Femur (tissue), 1 donor: ENCODE measurements at places on chromosomes 2 and 18.

DNA sequence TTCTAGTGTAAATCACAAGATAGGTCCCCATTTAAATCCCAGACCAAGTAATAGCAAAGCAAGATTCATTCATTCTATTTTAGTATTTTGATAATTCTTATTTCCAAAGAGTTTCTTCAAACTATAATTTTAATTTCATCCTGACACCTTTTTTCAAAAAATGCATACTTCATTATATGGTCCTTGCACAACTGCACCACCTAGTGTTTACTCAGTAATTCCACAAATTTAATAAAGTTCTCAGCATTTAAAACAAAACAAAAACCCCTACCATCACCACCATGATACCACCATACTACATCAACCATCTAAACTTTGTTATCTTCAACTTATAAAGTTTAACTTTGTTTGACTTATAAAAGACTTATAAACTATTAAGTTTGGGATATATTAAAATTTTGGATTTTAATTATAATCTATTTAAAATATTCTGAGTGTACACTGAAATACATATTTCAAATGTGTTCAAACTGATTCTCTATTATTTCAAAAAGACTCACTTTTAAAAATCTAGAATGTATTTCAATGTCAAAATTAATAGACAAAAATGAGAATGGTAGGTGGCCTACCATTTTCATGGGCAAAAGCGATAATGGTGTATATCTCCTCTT, 44.2 kb downstream of the WDPCP start:
- DNase-seq: no peak

DNA sequence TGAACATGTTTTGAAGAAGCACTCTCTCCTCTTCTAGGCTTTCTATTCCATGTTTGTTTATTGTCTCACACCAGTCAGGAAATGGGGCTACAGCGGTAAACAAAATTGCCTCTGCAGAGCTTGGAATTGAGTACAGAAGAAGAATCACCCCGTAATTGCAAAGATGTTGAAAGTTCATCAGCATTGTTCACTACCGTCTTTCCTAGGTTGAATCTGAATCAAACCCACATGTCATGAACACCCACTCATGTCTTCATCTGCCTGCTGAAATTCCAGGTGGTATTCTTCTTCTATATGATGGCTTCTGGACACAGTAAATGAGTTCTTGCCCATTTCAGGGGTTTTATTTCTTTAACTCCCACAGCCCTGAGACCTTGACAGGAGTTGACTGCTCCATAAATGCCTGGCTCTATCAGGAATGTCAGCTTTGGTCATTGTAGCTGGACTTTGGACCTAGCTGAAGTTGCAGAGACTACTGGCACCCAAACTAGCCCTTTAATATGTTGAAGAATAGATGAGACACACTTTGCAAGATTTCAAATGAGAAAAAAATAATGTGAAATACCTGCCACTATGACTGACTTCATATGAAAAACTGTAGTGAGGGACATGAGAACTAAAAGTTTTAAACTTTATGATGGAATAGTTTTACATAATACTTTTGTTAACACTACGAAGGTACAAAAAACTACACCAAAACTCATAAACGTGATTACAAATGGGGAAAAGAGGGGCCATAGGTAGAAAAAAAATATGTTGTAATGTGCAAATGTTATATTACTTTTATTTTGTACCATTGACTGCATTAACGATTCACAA, 1235.3 kb upstream of the ZEB2 start:
- DNase-seq: no peak

DNA sequence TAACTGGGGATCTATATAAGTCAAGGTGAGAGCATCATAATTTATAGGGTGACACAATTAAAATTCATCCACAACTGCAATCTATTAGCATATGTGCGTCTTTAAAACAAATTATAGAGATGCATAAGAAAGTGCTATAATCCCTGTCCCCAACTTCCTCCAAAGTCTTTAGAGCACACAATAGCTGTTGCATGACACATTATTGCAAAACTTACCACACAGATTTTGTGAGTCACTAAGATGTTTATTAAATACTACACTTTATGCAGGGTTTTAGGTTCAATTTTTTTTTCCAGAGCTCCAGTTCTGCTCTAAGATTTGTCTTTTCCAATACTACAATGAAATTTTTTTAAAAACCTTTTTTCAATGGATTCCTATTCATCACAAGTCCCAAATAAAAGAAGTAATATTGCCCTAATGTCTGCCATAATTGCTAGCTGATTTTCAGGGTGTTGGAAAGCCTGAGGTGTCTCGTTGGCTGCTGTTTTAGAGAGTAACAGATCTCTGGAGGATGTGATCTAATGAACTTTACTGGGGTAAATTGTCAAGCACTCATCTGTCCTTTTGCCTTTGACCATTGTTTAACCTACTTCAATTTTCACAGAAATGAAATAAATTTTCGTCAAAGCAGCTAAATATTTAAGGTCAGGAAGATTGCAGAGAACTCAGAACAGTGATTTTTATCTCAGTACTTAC, 250.5 kb upstream of the NETO1 start:
- no peak for DNase-seq

GRCh38 chr2:240452462-240453256, 17.2 kb downstream of the GPC1 start:
- DNase-seq: peak; percentile 78

DNA sequence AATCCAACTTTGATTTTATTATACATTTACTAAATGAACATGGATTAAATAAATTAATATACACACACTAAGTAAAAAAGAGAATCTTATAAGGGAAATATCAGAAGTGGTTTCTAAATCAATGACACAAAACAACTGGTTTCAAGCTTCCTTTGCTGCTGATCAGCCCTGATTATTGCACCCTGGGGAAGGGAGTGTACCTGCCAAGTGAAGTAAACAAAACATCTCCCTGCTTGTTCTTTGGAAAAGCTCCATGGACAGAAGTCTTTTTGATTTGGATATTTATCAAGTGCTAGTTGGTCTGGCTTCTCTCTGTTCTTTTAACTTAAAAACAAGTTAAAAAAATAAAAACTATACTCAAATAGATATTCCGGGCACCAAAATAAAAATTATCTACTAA, 190.1 kb downstream of the PDE11A start:
- no peak for DNase-seq

- DNase-seq: no peak
These were observed 317.3 kb upstream of the THUMPD2 start for GRCh38 chr2:40096360-40096759.
